ENCODE measurements at places on chromosomes 3 and 15. TPM values are rescaled to one million over a fixed set of nuclear protein-coding genes. Genes with fewer than 3 reads are reported as not detected.
A peak's percentile ranks its signal among the peaks of the same experiment; 100 is the strongest.

DNA sequence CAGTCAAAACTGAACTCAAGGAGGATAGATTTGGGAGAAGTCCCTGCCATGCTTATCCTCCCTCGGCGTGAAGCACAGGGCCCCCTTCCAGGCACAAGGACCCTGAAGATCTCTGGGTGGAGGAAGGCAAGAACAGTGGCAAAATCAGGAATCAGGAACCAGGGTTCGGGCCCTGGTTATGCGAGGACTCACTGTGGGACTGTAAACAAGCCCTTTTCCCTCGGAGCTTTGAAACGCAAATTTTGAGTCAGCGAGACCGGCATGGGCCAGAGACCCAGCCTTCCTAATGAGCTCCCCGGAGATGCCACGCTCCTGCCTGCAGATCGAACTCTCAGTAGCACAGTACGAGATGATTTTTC, 70.1 kb downstream of the SLC12A8 start:
- DNase-seq: no peak

Gene PLA1A
- 3.9 TPM for total RNA-seq

GRCh38 chr15:67022587-67023105, 42.8 kb upstream of the SMAD3 start:
- no peak for DNase-seq

GRCh38 chr3:171718493-171719185, 91.6 kb downstream of the PLD1 start:
- DNase-seq: no peak

Gene WNT5A
- total RNA-seq: 5.9 TPM

DNA sequence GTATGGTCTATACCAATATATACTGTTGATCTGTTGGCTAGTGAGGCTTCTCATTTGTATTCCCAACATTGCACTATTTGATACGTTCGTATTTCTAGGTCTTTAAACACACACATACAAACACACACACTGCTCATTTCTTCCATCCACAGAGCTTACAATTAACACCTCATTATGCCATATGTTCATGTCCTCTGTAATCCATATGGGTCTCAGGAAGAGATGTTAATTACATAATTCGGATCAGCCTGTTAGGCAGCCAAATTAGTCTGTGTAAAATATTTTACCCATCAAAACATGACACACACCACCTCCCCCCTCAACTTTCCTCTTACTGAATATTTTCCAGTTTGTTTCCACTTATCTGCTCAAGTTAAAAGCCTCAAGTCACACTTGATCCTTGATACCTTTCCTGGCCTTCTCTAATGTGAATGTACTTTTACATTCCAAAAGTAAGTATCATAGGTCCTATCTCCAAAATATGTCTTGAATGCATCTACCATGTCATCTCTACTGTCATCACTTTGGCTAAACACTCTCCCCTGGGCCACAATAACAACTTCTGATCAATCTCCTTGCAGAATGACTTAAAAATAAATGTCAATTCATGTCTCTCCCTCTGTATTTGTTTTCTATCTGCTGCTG, 28.2 kb downstream of the EOGT start:
- no peak for DNase-seq

Gene KLHL6
- total RNA-seq: 2.8 TPM

Gene PGBD4
- total RNA-seq: 2.1 TPM

Gene ASB14
- not detected for total RNA-seq

Gene SETD2
- 69.6 TPM for total RNA-seq

Gene APOD
- total RNA-seq: 1,911 TPM

Gene ARPP21
- not detected for total RNA-seq

Gene NTRK3
- 82.3 TPM for total RNA-seq

Gene AGBL1
- 1.2 TPM for total RNA-seq

DNA sequence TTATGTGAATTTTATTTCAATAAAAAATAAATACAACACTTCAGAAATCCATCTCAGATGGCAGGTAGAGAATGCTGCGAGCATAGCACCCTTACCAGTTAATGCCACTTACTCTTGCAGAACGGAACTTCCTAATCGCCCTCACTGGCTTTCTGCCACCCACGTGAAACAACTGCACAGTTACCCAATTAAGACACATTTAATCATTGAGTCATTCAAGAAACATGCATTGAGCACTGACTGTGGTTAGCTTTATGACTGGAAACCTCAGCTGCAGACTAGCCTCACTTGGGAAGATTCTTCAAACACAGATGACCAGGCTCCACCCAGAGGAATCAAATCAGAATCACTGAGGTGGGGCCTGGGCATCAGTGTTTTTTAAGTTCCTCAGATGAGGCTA, 5.6 kb upstream of the MFGE8 start:
- peak; percentile 71 for DNase-seq

Gene DUOX1
- 3.7 TPM for total RNA-seq

DNA sequence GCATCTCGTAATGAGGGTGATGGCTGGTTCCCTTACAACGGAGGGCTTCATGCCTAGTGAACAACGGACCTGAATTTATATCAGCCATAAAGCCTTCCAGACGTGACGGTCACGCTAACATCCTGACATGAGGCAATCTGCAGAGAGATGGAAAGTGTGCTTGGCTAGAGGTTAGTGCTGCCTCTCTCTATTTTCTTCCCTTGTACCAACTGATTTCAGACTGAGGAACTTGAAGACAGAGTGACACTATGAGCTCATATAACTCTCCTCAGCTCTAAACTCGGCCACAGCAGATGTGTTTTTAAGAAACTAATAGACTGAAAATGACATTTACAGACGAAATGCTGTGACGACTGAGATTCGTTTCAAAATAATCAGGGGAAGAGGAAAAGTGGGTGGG, 122.4 kb downstream of the XXYLT1 start:
- DNase-seq: no peak

DNA sequence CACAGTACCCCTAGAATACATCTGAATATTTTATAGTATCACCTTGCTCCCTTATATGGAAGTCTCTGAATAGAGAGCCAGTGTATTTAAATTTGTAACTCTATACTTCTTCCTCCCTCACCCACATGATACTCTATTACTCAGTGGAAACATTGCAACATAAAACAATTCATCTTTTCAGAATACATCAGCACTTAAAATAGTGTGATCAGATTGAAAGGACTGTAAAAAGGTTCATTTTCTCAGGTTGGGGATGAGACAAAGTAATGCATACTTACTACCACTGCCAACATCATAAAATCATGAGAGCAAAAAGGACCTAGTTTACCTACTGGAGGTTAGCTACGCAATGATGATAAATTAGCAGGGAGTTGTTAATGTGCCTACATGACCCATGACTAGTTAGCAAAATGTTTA, 13.8 kb upstream of the THRB start:
- DNase-seq: no peak

GRCh38 chr3:131107637-131108433, 81.2 kb downstream of the NEK11 start:
- no peak for DNase-seq

DNA sequence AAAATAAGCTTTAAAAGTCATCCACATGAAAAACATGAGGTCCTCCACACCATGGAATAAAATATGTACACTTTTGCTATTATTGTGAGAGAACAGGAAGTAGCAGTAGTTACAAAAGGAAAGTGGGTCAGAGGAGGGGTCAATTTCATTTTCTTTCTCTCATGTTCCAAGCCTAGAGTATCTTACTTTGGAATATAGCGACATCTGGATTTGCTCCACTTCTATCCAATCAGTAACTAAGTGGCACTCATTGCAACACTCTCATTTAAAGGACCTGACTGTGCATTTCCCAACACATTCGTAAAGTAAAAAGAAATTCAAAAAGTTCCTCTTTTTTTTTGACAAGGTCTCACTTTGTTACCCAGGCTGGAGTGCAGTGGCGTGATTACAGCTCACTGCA, 637.3 kb downstream of the TUSC7 start:
- no peak for DNase-seq

GRCh38 chr3:22371607-22372291, 620.7 kb upstream of the ZNF385D start:
- DNase-seq: no peak

Gene UCN2
- 1.5 TPM for total RNA-seq

DNA sequence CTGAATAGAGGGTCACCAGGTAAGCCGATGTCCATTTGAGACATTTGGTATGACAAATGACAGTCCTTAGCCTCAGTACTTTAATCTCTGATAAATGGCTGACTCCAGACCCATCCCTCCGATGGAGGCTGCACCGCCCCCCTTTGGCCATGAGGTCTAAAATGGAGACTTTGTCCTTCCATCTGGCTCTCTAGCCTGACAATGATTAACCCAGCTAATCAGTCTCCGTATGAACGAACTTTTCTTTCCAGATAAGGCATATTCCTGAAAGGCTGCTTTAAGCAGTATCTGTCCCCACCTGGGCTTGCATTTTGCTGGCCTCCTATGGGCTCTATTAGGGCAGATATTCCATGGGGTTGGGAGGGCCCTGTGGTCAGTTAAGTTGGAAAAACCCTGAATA, 10.8 kb upstream of the MYZAP start:
- no peak for DNase-seq

- DNase-seq: no peak
Measured at GRCh38 chr3:152280539-152280938, 11.8 kb downstream of the MBNL1 start.

DNA sequence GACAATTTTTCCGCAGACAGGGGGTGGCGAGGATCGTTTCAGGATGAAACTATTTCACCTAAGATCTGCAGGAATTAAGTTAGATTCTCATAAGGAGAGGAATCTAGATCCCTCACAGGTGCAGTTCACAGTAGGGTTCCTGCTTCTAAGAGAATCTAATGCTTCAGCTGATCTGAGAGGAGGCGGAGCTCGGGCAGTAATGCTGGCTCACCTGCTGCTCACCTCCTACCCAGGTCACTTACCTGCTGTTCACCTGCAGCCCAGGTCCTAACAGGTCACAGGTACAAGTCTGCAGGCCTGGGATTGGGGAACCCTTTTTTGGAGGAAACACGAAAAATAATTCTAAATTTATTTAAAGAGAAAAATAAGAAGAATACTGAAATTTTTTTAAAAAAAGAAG, 406.8 kb downstream of the MCTP2 start:
- DNase-seq: no peak

DNA sequence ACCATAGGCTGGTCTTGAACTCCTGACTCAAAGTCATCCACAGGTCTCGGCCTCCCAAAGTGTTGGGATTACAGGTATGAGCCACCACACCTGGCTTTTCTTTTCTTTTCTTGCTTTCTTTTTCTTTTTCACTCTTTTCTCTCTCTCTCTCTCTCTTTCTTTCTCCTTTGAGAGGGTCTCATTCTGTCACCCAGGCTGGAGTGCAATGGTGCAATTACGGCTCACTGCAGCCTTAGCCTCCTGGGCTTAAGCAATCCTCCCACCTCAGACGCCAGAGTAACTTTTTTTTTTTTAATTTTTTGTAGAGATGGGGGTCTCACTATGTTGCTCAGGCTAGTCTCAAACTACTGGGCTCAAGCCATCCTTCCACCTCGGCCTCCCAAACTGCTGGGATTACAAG, 133.1 kb upstream of the UBE2E1 start:
- DNase-seq: no peak

Gene KLHL40
- total RNA-seq: not detected

GRCh38 chr3:108407886-108408285, 102.5 kb downstream of the MYH15 start:
- no peak for DNase-seq

- no peak for DNase-seq
Measured at GRCh38 chr15:80437334-80437891, 33.2 kb downstream of the ARNT2 start.

DNA sequence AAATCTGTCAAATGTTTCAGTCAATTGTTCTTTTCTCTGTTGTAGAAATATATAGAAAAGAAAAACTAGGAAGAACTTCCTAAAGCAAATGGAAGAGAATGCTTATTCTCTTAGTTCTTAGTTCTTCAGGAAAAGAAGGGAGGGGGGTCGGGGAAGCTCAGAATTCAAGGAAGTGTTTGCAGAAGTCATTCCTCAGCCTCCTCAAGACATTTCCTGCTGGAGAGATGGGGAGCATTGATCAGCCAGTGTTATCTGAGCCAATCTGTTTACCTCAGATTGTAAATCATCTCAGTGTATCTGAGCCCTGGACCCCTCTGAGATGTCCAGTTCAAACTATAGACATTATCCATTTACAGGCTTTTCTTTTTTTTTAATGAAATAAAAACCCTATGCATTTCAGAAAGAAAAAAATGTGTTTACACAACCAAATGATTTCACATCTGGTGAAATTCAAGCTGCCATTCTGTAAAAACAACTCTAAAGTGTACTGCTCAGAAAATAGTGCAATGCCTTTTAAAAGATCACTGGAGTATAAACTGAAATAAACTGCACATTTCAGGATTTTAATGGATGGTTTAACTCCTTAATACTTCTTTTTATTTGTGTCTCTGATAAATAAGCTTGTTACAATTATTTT, 460.7 kb downstream of the ROBO1 start:
- DNase-seq: no peak

Gene GPR87
- total RNA-seq: not detected

- no peak for DNase-seq
Measured at GRCh38 chr15:34038871-34039789, at the start of gene AVEN. TSS of gene AVEN (minus strand) at chr15:34039204. CDS start at chr15:34039046, 158 bp downstream.

DNA sequence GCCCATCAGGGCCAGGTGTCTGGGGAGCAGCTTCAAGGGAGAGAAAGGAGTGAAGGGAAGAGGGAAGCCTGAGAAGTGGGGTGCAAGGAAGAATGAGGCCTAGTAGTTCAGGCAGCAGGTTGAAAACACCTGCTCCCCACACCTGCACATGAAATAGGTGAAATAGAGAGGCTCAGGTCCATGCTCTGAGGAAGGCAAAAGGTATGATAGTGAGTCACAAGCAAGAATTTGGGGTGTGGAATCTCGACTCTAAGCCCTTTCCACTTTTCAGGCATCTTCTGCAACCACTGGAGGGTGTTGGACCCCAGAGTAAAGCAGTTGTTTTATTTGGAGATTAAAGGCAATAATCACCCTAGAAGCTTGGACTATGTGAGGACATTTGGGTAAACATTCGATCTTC, 157.5 kb downstream of the CTNNB1 start:
- DNase-seq: no peak

DNA sequence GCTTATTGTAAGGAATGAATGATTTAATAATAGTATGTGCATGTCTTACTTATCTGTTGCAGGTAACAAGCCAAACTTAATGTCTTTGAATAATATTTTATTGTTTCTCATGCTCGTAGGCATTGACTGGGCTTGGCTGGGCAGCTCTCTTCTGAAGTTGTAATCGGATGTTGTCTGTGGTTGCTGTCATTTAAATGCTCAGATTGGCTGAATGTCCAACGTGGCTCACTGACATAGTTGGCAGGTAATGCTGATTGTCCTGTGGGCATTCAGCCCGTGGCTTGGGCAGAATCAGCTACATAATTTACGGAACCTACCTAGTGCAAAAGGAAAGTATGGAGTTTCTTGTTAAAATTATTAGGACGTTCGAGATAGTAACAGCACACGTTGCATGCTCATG, 297.4 kb upstream of the GBE1 start:
- DNase-seq: no peak

Gene VEPH1
- total RNA-seq: 6.1 TPM
